Activated naive CD4-positive, alpha-beta T cell treated with Interleukin-2 at 50 U/mL for 16 hours (primary cell): ENCODE measurements at places on chromosomes 4 and X.

GRCh38 chr4:114311787-114312186 is 286.8 kb upstream of the UGT8 start:
- DNase-seq, result no peak

GRCh38 chr4:146347822-146348221 is 133.5 kb downstream of the REELD1 start:
- DNase-seq, result no peak

DNA sequence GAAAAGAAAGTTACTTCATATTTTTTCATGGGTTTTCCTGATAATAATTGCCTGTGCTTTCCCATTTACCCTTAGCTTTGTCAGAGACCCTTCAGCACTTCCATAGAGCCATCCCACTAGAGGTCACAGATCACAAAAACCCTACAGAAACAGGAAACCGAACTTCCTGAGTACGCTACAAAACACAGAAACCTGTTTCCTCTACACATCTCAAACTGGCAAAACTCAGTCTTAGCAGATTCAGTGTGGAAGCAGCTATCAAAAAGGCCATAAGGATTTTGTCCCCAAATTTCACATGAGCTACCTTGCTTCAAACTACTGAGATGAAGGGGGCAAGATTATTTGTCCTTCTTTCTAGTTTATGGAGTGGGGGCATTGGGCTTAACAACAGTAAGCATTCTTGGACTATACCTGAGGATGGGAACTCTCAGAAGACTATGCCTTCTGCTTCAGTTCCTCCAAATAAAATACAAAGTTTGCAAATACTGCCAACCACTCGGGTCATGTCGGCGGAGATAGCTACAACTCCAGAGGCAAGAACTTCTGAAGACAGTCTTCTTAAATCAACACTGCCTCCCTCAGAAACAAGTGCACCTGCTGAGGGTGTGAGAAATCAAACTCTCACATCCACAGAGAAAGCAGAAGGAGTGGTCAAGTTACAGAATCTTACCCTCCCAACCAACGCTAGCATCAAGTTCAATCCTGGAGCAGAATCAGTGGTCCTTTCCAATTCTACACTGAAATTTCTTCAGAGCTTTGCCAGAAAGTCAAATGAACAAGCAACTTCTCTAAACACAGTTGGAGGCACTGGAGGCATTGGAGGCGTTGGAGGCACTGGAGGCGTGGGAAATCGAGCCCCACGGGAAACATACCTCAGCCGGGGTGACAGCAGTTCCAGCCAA is at the start of gene MMRN1:
TSS of gene MMRN1 (plus strand) at position 206 of the 902 bp plus-strand sequence. CDS start at position 324, 118 bp downstream.
- no peak for DNase-seq

DNA sequence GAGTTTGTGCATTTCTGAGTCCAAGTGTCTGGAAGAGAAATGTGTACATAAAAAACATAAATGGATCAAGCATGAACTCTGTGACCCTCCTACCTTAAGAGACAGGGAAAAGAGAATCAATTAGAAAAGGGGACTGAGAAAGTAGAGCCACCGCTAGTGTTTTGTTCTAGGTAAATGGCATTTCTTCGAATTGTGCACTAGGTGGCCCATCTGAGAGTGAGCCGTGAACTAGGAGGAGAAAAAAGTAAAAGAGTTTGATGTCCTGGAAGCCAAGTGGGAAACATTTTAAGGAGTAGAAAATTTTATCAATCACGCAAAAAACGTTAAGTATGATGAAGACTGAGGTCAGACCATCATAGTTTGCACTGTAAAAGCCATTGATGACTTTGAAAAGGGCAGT is 55.1 kb downstream of the NAF1 start:
- no peak for DNase-seq

GRCh38 chrX:72297953-72298730 is 7.6 kb downstream of the CITED1 start:
- no peak for DNase-seq
